Stimulated activated CD8-positive, alpha-beta memory T cell treated with anti-CD3 and anti-CD28 coated beads, Interleukin-2, amount 100 ng/mL, for 1 hour (primary cell): ENCODE measurements at places on chromosomes 1 and 21.

GRCh38 chr1:74548961-74549750 lies 36.7 kb upstream of the LRRC53 start:
- DNase-seq: no peak

DNA sequence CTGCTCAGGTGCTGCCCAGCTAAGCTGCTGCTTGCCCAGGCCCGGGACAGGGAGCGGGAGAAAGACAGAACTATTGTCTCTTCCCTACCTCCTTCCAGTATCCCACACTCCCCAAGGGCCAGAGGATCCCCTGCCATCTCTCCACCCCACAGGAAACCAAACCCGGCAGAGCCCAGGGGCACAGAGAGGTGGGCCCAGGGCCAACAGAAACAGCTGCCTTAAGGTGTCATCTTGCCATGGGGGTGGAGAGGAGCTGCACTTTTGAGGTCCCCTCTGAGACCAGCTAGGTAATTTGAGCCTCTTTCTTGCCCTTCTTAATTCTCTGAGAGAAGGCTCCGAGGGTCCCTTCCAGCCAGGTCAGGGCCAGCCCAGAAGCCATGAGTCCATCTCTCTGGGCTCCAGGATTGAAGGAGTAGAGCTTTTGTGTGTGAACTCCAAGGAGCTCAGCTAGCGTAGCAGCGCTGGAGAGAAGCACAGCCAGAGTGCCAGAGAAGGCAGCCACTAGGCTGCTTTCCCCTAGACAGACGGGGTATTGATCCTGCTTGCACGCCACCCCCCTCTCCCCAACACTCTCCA lies 9.7 kb upstream of the GPR61 start:
- DNase-seq: no peak

GRCh38 chr1:151570819-151571218 lies 30.7 kb downstream of the TUFT1 start:
- no peak for DNase-seq

DNA sequence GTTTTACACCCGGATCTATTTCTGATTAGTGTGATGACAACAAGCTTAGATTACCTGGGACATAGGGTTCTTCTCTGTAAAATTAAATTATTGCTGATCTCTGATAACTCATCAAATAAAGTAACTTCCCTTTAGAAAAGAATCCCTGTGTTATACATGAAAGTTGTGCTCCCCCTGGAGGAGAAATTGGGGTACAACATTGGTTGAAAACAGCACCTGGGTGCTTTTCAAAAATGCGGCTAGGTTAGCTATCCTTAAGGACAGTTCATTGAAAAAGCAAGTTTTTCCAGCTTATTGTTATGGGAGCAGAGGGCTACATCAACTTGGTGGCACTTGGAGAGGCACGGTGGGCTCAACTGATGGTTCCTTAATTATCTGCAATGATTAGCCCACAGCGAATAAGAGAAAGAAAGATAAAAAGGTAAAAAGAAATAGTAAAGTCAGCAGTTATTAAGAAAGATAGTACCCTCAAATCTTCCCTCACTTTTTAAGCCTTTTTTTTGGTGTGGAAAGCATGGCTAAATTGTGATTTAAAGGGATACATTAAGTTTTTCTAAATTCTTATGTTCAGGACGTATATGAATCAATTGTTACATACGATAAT lies 97.8 kb downstream of the FMN2 start:
- DNase-seq: no peak

- DNase-seq: no peak
Measured at GRCh38 chr1:18936814-18937481, 19.5 kb downstream of the IFFO2 start.

- DNase-seq: no peak
Measured at GRCh38 chr1:189682591-189682990, 795.1 kb downstream of the BRINP3 start.

DNA sequence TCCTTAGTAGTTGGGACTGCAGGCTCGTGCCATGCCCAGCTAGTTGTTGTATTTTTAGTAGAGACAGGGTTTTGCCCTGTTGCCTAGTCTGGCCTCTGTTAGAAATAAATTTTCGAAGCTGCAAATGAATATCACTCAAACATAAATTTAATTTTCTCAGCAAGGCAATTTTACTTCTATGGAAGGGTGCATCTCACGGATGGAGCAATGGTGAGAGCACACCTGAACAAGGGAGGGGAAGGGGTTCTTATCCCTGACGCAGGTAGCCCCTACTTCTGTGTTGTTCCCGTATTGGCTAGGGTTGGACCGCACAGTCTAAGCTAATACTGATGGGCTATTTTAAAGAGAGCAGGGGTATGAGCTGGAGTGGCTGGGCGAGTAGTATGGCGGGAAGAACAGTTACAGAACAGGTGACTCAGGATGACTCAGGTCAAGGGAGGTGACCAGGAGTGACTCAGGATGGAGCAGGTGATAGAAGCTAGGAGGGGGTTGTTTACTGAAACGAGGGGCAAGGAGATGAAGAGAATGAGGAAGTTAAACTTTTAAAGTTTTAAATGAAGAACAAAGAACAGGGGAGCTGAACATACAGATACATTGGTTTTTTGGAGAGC lies 7.5 kb downstream of the MDM4 start:
- DNase-seq: no peak

DNA sequence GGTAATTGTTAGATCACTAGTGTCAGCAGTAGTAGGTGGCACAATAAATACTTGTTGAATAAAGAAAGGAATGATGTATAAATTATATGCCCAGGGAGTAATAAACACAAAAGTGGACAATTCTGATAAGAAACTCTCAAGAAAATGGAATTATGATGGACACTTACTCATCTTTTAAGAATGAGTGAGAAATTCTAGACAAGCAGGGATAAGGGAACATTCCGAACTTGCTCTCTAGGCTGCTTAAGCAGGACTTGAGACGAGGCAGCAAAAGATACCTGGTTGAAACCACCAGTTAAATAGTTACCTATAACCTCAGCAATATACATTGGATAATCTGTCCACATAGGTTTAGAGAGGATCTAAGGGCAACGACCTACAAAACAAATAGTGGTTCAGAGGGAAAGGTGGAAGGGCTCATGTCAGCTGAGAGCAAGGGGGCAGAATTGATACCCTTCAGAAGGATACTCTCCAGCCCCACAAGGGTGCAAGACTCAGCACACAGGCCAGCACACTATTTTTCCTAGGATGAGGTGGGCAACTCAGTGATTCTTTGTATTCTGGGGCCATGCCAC lies 46.3 kb downstream of the XCL2 start:
- no peak for DNase-seq

DNA sequence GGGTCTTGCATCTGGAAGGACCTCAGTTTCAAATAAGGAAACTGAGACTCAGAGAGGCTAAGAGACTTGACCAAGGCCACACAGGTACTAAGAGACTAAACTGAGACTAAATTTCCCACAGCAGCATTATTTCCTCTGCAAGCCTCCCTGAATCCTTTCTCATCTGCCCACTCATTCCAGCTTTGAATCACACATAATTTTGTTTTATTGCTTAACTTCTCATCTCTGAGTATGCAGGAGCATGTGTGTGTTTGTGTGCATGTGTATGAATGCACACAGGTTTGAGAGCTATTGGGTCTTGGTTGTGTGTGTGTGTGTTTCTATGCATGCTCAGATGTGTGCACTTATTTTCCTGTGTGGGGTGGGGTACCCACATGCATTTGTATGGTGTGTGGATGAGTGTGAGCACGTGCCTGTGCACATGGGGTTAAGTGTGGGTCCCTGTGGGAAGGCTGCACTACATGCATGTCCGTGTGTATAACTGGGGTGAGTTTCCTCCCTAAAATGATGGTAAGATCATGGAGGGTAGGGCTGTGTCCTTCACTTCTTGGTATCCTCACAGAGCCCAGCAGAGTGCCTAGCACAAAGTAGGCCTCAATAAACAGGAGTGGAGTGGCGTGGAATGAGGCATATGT lies 74.4 kb upstream of the ZC3H12A start:
- no peak for DNase-seq

GRCh38 chr21:41928621-41929220 lies 25.1 kb downstream of the C2CD2 start:
- no peak for DNase-seq

- no peak for DNase-seq
Measured at GRCh38 chr1:6056572-6056948, 10.9 kb downstream of the KCNAB2 start.

DNA sequence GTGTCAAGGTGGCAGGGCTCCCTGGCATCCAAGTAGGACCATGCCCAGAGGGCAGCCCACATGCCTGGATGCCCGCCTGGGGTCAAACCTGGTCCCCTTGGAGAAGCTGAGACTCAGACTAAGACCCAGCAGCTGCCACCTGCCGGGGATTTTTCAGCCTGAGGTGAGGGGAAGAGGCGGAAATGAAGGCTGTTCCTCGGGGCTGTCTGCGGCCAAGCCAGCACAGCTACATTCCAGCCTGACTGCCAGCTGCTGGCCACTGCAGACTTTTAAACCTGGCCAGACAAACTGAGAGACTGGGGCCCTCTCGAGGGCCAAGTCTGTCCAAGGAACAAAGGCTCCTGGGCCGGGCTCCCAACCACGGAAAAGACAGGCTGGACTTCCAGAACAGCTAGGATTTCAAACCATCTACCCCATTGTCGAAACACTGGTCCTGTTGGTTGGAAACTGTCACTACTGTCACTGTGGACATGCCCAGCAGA lies 21.9 kb upstream of the PLEKHG5 start:
- no peak for DNase-seq

- DNase-seq: no peak
Measured at GRCh38 chr1:170376801-170377385, 155.1 kb upstream of the GORAB start.

- no peak for DNase-seq
Measured at GRCh38 chr1:234154320-234155251, 218.7 kb upstream of the COA6 start.

- DNase-seq: no peak
Measured at GRCh38 chr1:100299521-100300222, 33.7 kb downstream of the RTCA start.

DNA sequence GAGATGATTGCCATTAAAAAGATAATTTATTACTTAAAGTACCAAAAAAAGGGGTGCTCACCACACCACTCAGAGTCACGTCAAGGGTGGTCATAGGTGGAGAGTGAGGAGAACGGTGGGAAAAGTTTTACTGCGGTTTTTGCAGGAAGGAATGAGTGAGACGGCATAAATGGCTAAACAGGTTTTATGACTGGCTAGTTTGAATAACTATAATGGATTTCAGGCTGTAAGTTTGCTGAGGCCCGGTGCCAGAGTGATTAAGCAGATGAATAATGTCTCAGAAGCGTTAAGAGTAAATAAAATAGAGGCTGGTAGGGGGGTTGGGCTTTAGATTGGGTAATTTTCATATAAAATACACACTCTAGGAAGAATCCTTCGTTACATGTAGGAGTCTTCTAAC lies 1337.8 kb downstream of the AMY1C start:
- DNase-seq: no peak

DNA sequence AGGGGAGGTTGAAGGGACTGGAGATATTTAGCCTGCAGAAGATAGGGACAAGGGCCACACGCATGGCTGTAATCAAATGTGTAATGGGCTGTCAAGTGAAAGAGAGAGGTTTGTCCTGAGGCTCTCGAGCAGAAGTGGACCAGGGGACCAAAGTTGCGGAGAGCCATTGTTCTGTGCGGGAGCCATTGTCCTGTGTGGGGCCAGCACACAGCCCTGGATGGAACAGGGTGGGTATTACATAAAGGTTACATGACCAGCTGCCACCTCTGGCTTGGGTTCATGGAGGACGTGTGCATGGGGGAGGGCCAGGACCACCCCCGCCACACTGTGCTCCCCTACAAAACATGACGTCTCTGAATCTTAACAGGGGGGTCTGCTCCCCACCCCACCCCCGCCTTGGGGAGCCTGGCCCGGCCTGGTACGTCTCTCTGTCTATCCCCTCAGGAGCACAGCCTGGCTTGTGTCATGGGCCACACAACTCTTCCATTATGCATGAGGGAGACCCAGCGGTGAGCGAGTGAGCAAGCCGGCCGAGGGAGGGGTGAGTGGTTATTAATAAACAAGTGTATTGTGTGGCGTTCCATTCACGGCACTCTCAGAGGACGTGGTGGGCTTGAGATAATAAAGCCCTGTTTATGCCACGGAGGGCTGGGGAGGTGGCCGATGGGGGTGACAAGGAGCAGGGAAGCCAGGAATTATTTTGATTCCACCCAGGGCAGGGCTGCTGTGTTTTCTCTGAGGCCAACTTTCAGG lies at the start of gene NFASC:
Gene NFASC, plus strand, starts transcription at position 703 of the 753 bp plus-strand sequence. CDS start 73,454 bp downstream, outside the sequence.
- no peak for DNase-seq

- DNase-seq: no peak
Measured at GRCh38 chr1:8571200-8571984, 246.0 kb downstream of the RERE start.

GRCh38 chr1:67572594-67573221 lies 112.3 kb upstream of the GADD45A start:
- no peak for DNase-seq

DNA sequence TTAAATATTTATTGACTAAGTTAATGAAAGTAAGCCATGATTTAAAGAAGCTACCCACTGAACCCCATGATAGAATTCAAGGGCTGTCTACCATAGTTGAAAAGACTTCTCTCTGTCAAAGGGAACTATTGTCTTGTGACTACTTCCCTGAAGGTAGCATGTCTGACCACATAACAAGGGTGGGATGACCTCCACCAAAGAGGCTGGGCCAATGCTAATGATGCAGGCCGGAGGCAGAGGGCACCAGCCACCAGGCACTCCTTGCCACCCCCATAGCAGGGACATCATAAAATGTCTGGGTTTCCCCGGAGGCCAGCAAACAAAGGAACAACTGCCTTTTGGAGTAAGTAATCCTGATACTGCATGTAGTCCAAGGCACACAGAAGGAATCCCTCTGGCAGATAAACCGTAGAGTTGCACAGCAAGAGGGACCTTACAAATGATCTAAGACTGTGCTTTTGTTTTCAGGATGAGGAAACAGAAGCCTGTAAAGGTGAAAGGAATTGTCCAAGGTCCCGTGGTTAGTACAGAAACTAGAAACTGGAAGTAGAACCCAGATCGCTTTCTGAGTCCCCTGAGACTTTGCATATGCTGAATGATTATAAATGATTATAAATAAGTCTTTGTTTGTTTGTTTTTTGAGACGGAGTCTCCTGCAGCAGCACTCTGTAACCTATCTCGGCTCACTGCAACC lies 33.5 kb upstream of the ITPKB start:
- DNase-seq: no peak

DNA sequence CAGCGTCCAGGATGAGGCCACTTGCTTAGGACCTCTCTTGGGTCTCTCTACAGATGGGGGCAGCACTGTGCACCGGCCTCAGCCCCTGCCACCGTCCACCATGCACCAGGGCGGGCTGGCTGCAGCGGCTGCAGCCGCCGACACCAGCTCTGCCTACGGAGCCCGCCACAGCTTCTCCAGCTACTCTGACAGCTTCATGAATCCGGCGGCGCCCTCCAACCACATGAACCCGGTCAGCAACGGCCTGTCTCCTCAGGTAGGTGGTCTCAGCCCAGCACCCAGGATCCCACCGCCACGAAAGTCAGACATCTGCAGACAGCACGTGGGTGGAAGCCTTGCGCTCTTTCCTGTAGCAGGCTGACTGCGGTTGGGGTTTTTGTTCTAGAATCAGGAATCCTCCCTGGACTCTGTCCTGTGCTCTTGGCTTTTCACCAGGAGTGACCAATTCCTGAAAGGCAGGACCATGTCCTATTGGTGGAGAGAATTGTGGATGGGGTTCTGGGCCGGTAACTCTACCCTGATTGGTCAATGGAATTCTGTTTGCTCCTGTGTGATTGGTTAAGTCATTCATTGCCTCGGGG lies 72.5 kb downstream of the PAX7 start:
- DNase-seq: no peak

- DNase-seq: no peak
Measured at GRCh38 chr1:167774710-167775109, 52.9 kb downstream of the MPZL1 start.
